ENCODE measurements at places on chromosomes 1 and 21.

GRCh38 chr1:54275349-54275748 lies 75.4 kb downstream of the MRPL37 start:
- peak; percentile 41 for DNase-seq

GRCh38 chr1:243312952-243313634 lies 57.3 kb downstream of the SDCCAG8 start:
- DNase-seq = no peak

- no peak for DNase-seq
Observed at GRCh38 chr1:162128693-162129356, 59.3 kb downstream of the NOS1AP start.

DNA sequence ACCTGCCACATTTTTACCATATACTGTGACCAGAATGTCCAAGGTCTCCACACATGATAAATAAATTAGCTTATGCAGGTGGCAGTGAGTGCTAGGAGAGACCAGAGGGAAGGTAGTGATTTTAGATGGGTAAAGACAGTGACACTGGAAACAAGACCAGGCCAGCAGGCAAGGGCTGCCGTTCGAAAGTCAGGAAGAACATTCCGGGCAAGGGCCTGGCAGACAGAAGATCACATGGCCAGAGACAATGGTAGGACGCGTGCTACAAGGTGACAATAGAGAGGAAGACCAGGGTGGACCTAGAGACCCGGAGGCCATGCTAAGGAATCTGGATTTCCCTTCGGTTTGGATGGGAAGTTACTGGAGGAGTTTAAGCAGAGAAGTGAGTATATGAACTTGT lies 9.7 kb downstream of the PGBD5 start:
- DNase-seq = no peak

- no peak for DNase-seq
Observed at GRCh38 chr1:176196728-176197127, 10.4 kb downstream of the COP1 start.

- DNase-seq = no peak
Observed at GRCh38 chr1:47677241-47677940, 239.5 kb downstream of the FOXD2 start.

GRCh38 chr1:219294251-219294650 lies 120.6 kb downstream of the LYPLAL1 start:
- peak; percentile 8 for DNase-seq

All from fibroblast of skin of right quadriceps (primary cell).